CD4-positive, alpha-beta T cell (primary cell): ENCODE measurements at places on chromosomes 6 and 20.

DNA sequence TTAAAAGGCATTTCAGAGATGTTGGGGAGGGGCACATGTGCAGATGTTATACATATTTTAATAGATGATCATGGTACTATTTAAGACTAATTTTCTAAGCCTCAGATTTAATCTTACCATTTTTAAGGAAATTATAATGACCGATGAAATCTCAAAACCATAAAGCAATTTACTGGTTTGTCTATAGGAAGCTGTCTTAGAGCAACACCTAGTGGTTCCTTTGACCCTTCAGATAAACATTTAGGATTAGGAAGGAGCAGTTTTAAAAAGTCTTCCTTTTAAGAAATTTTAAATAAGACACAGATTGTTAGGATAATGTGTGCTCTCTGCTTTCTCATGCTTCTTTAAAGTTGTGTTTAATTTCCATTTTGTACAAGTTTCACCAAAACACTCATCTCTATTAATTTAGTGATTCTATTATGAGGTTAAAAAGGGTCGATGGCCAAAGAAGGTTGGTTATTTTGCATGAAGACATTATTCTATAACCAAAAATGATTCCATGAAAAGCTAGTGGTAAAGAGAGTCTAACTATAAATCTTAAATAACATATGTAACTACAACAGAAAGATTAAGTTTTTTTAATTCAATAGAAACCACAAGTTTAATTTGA, 376.4 kb downstream of the HACE1 start:
- no peak for DNase-seq

- no peak for DNase-seq
These were observed 6.1 kb downstream of the SOBP start for GRCh38 chr6:107495971-107496370.

DNA sequence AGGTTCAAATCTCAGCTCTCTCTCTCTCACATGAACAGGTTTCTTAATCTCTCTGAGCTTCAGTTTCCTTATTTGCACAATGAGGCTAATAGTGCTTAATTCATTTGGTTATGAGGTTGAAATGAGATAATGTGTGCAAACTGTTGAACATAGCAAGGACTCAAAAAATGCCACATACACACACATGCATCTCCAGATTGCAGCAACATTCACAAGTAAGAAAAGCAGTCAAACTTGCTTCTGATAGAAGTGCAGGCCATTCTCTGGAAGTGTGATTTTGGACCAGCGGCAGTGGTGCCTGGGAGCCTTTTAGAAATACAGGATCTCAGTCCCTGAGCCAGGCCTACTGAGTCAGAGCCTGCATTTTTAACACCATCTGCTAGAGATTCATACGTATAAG, 25.7 kb downstream of the GSTA4 start:
- DNase-seq, result no peak

DNA sequence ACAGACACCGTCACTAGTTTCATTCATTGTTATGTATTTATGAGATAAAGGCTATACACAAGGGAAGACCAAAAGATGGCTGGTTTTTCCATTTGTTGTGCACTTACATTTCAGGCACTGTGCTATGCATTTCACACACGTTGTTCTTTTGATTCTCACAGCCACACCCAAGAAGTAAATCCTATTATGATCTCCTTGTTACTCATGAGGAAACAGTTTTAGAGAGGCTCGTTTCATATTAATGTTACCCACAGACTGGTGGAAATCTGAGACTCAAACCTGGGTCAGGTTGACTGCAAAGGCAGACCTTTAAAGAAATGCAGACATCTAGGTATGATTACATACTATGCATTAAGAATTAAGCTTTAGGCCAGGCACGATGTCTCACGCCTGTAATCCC, 34.9 kb downstream of the SHLD1 start:
- DNase-seq, result no peak

- no peak for DNase-seq
These were observed 100.3 kb downstream of the GMPR start for GRCh38 chr6:16338577-16339264.

- no peak for DNase-seq
These were observed 10.9 kb downstream of the FOXC1 start for GRCh38 chr6:1620504-1621069.

DNA sequence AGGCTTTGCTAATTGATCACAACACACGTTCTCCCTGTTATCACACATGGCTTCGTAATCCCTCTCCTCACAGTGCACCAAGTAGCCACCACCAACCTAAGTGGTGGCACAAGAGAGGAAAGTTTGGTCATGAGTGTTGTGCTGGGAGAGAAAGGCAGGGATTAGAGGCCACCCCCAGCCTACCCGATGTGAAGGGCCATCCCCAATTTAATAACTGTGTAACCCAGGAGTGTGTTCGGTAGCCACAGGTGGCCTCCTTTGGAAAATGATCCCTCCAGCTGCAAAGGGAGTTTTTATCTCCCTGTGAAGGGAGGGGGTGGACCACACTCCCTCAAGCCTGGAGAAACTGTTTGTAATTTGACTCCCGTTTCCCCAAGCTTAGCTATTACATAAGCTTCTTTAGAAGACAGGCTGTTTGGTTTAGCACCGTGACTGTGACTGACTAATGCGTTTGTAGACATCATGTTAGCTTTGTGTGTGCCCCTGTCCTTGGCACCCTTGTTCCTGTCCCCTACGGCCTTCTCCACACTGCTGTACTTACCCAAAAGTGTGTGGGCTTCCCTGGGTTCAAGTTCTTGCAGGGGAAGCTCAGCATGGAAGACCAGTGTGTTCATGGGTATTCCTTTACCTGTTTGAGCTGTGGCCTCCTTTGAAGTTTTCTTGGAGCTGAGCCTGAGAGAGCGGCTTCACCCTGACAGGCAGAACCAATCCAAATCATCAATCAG, 20.6 kb downstream of the PPP1R16B start:
- DNase-seq, result no peak

- DNase-seq, result no peak
These were observed 8.9 kb downstream of the SNHG17 start for GRCh38 chr20:38426006-38426897.

DNA sequence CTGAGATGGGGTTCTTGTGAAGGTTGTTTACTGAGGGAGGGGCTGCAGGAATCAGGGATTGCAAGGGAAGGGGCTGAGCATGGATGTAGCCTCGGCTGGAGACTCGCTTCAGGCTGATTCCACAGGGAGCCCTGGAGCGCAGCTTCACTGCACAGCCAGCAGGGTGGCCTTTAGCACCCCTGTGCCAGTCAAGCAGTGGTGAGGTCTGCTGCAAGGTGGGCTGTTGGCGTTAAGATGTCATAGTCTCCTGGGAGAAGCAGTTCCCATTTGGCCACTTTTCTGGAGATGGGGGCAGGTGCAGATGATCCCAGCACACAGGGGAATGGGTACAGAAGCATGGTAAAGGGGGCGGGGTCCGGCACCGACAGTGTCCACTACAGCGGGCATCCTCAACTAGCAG, 126.3 kb downstream of the TOX2 start:
- no peak for DNase-seq

- DNase-seq, result no peak
These were observed 15.7 kb downstream of the NRSN2 start for GRCh38 chr20:362271-363254.

DNA sequence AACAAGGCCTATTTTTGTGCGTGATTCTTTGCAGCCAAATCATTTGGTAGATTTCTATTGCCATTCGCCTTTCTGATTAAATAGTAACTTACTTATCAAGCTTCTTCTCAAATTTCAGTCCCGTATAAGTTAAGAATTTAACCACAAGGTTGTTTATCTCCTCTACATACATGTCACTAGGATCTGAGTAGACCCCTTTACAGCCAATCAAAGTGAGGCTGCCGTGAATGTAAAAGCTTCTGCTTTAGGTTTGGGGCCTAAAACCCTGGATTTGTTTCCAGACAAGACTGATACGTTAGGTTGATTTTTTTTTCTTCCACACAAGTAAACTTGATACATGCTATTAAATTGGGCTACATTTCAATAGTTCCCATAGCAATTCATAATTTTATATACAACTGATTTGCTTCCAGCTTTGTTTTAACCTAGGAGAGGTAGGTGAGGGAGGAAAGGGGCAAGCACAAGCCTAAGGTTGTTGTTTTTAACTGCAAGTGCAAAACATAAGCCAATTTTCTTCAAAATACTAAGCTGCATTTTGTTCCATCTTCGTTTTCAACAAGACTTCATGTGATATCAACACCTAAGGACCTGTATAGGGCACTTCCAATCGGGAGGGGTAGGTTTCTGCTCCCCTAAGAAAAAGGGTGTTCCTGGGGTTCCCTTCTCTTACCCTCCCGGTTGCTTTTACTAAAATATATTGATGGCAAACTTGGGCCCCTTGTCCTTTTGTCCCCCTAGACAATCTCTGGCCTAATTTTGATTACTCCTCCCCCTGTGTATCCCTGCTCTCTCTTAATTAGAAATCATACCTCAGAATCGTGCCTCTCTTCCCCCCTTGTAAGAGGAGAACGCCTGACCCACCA, 1.7 kb downstream of the RANBP9 start:
- peak; percentile 55 for DNase-seq

- no peak for DNase-seq
These were observed 213.7 kb downstream of the SYNE1 start for GRCh38 chr6:152423216-152424103.

- no peak for DNase-seq
These were observed 19.2 kb downstream of the MGME1 start for GRCh38 chr20:17987988-17988387.

GRCh38 chr20:41446456-41446855, 79.8 kb upstream of the EMILIN3 start:
- DNase-seq, result no peak

GRCh38 chr20:24673678-24674570, 204.5 kb downstream of the SYNDIG1 start:
- no peak for DNase-seq

- DNase-seq, result no peak
These were observed 68.3 kb downstream of the IMPG1 start for GRCh38 chr6:76004202-76004601.

DNA sequence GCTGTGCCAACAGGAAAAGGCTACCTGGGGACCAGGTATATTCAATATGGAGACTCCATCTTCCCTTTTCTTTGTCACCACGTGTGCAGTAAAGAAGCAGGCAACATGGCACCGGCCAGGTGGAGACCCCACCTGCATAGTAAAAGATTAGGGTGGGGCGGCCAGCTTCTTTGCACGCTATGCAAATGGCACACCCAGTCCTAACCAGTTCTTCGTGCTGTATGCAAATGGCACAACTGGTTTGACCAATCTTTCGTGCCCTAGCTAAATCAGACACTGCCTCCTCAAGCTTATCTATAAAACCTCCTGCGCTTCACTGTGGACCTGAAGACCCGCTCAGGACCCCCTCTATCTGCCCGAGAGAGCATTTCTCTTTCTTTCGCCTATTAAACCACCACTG, 88.8 kb upstream of the EZR start:
- no peak for DNase-seq

DNA sequence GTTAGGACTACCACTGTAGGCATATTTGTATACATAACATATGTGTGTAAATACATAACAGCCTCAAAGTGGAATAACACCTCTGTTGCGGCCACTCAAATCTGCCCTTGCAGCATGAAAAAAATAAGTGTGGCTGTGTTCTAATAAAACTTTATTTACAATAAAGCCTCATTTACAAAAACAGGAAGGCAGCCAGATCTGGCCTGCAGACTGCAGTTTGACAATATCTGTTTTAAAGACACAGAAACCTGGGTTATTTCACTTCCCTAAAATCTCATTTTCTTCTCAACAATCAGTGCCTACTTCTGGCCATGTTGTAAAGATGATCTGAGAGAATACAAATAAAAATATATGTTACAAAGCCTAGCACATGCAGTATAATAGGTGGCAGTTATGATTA, 53.9 kb upstream of the SCML4 start:
- no peak for DNase-seq

DNA sequence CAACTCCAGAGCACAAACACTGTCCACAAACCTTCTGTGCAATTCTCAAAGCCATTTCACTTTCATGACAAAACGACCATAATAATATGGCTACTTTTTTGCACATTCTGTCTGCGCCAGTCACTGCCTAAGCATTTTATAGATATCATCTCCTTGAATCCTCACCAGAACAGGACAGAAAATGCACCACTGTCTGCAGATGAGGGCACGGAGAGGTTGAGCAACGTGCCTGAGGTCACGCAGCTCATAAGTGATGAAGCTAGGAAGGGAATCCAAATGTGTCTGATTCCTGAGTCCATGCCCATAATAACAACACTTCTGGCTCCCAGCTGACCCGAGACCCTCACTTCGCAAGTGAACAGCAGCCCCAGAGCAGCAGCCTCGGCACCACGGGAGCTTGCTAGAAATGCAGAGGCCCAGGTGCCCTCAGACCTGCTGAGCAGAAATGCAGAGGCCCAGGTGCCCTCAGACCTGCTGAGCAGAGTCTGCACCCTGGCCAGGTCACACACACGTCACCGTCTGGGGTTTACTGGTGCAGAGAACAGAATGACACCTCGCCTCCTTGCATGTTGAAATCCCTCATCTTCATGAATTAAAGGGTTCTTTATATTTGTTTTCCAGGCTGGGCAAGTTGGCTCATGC, 265.2 kb downstream of the BMP7 start:
- DNase-seq, result no peak

DNA sequence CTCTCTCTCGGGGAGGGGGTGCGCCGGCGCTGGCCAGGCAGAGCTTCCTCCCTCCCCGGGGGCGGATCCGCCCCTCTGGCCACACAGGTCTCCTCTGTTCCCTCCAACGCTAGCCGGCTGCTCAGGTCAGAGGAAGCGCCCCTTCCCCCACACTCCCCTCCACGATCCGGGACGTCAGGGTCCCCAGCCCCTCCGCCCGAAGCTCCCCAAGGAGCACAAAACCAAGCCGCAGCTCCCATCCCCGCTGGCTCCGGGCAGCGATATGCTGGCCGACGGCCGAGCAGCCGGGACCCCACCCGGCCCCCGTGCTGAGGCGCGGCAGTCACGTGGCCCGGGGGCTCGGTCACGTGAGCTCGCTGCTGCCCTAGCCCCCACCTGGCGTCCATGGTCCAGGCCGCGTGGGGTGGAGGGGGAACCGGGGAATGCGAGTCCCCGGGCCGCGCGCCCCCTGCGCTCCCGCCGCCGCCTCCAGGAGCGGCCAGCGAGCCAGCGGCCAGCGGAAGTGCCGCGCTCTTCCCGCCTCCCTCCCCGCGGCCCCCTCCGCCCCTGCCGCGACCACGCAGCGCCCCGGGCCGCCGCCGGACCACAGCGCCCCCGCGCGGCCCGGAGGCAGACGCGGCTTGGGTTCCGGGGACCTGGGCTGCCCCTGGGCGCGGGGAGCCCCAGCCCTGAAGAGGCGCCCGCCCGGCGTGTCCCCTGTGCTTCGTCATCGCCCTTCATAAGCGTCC, at the start of gene SLC35B2:
TSS of gene SLC35B2 (minus strand) at position 504 of the 728 bp plus-strand sequence. CDS start at position 386, 118 bp downstream.
- peak; percentile 70 for DNase-seq

DNA sequence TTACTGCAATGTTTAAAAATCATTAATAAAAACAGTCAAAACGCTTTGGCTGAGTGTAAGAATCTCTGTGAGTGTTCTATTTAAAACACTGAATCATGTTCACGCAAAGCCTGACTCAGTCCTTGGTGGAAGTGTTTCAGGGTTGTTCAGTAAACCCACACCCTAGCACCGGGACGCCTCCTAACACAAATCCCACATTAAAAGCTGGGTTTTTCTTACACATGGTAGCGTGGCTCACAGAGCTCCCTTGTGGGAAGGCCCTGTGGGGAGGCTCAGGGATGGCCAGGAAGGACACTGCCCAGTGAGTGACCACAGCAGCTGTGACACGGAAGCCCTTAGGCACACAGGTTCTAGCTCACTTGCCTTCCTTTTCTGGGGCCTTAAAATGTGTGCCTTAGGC, 80.2 kb downstream of the GMPR start:
- DNase-seq, result no peak

- DNase-seq, result no peak
These were observed 49.3 kb upstream of the AHI1 start for GRCh38 chr6:135546680-135547418.
